ENCODE measurements at places on chromosomes 3 and 15. TPM values are rescaled to one million over a fixed set of nuclear protein-coding genes. Genes with fewer than 3 reads are reported as not detected.

DNA sequence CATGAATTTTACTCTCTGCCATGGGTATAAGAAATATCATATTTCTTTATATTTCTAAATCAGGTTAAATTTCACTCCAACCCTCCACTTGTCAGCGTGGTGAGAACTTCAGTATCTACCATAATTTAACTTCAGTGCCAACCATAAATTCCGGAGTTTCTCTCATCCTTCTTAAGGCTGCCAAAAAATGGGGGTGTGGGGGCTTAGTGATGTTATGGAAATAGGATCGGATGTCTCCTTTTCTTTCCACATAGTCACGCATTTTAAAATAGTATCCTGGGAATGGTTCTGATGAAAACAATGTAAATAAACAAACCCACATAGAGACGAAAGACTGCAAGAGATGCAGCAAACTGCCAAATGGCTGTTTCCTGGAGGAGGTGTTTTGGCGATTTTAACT is 12.9 kb upstream of the FAM3D start:
- DNase-seq, result no peak

CCR4 gene
- total RNA-seq, result not detected

DNA sequence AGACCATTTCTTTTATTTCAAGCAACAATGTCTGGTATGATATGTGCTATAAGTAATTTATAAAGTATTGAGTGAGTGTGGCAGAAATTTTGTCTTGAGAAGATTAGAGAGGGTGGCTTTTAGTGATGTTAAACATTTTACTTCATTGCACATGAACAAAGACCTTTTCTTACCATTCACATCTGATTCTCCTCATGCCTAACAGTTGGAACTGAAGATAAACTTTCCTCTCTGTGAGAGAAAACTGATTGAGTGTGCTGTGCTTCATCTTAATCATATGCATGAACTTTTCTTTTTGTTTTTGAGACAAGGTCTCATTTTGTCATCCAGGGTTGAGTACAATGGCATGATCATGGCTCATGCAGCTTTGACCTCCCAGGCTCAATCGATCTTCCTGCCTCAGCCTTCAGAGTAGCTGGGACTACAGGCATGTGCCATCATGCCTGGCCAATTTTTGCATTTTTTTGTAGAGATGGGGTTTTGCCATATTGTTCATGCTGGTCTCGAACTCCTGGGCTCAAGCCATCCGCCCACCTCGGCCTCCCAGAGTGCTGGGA is 377.7 kb upstream of the GOLIM4 start:
- DNase-seq, result no peak

DNA sequence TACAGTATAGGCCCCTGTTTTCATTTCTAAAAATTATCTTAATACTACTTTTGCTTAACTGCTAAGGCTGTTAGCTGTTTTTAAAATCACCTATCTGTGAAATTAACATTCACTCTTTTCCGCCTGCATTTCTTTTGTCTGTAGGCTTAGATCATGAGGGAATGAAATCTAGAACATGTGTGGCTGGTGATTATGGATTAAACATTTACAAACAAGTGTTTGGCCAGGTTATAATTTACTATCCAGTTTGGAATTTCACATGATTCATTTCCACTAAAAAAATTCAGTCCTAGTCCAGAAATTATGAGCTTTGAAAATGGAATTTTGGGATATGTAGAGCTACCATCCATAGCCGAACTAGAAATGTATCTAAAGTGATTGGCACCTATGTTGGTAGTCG is 39.1 kb downstream of the GOLM2 start:
- peak; percentile 22 for DNase-seq

GRCh38 chr15:72199721-72200212 is 2.2 kb upstream of the GRAMD2A start:
- no peak for DNase-seq

P2RY1 gene
- 0.06 TPM for total RNA-seq

- no peak for DNase-seq
Observed at GRCh38 chr3:149575213-149575960, 82.4 kb downstream of the WWTR1 start.

- no peak for DNase-seq
Observed at GRCh38 chr3:23807424-23808015, 1.8 kb downstream of the UBE2E1 start.

DNA sequence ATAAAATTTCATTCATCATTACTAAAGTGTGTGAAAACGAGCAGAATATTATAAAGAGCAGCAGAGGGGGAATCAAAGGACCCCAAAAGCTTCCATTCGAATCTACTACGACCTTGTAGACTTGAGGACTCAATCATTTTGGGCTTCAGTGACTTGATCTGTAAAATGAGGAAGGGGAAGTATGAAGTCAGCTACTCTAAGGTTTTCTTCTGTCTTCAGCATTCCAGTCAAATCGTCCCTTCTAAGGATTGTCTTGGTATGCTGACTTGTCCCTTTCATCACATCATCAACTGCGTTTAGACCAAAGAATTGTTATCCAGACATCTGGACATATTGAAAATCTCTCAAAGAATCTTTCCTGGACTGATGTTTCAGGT is 44.8 kb downstream of the PLD1 start:
- DNase-seq, result no peak

RYR3 gene
- total RNA-seq, result 0.75 TPM

- no peak for DNase-seq
Observed at GRCh38 chr15:38864122-38864521, 299.5 kb upstream of the RASGRP1 start.

ERICH6 gene
- not detected for total RNA-seq

DNA sequence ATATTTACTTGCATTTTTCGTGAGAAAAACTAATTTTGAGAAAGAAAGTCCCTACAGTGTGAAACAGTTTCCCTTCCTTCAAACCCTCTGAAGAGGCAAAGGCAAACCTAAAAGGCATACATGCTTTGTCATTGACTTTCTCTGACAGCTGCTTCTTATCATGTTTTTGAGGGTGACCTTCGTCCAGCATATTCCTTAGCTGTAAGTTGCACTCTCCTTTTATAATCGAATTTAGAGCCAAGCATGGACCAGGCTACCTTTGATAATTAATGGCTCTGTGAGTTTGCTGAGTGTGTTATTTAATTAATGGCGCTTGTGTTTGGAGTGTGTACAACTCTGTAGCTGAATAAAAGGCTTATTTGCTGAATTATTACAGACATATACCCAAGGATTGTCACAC is 684.2 kb upstream of the CFAP20DC start:
- no peak for DNase-seq

DNA sequence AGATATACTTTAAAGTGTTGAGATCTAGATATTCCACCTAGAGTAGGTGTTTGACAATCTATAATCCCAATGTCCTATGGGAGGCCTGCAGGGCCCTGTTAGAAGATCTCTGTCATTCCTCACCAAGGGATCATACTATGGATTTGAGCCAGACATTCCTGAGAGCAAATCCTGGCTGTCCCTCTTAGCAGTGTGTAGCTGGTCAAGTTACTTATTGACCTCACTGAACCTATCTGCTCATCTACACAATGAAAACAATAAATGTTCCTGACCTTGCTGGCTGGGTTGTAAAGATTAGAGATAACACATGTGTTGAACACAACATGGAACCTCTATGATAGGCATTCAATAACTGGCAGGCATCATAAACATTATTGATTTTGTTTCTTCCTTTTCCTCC is 265.6 kb upstream of the ATP11B start:
- DNase-seq, result peak; percentile 35

GRCh38 chr15:87387766-87388165 is 868.8 kb downstream of the NTRK3 start:
- no peak for DNase-seq

- no peak for DNase-seq
Observed at GRCh38 chr3:195609229-195609628, 25.5 kb upstream of the APOD start.

- DNase-seq, result peak; percentile 42
Observed at GRCh38 chr3:41418961-41419691, 219.8 kb downstream of the CTNNB1 start.

DNA sequence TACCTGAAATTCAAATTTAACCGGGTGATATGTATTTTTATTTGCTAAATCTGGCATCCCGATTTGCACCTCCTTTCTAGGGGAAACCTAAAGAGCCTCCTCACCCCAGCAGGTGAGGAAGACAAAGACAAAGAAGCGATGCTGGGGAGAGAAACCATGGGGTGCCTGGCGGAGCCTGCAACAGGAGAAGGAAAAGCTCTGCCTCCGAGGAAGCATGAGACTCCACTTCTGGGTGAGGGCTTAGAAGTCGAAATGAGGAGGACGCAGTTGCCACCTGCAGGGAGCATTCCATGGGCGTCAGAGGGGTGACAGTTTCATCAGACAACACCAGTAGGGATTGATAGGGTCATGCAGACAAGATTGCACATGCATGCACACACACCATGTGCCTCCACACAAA is 30.5 kb upstream of the LYZL4 start:
- no peak for DNase-seq

GRCh38 chr3:187236962-187237361 is 39.7 kb downstream of the RTP1 start:
- DNase-seq, result no peak

DNA sequence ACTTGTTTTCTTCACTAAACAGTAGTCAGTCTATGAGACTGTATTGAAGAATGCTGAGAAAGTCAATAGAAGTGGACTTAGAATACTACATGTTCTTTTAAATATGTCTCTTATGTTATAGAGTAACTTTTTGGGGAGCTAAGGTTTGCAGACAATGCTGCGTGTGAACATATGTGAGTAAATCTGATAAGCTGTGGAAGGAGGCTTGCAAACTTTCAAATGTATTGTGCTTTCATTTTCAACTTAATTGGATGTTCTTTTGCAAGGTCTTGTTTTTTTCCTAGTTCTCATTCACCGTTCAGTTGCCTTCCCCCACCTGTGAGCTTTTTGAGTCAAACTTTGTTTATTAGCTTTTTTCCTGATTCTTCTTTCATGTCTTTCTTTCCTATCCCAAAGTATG is 176.2 kb downstream of the LPP start:
- no peak for DNase-seq

DNA sequence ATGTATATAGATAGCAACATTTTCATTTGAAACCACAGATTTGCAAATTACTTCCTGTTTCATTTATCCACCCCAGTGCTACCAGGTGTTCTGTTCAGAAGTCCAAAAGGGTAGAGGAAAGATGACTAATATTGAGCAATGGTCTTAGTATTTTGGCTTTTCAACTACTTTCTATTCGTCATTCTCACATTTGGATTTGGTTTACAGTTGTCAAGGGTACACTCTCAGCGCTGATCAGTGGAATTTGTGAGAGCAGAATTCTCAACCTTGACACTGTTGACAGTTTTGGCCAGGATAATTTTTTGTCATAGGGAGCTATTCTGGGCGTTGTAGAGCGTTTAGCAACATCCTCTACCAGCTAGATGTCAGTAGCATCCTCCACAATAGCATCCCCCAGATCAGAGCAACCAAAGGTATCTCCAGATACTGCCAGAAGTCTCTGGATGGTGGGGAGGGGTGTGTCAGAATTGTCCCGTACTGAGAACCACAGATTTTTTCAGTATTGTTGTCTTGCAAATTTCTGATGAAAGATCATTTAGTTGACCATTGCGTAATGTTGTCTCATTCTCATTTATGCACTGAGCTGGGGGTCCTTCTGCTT is 4.2 kb downstream of the HMCES start:
- DNase-seq, result no peak

SLC24A5 gene
- not detected for total RNA-seq

DNA sequence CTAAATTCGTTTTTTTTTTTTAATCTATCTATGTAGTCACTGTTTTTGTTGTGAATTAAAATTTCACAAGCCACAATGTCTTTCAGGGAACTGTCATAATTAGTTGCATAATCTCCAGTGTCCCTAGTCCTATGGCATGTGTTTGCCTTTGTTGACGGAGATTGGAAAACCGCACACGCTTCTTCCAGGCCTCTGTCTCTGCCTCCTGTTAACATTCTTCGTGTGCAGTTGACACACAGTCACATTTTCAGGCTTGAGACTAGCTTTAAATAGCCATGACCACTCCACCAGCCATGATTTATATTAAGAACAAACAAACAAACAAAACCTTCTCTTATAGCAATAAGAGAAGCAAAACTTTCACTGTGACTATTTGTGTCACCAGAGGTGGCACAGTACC is 139.8 kb downstream of the DUT start:
- DNase-seq, result no peak

GRCh38 chr15:39432026-39432425 is 148.9 kb upstream of the THBS1 start:
- DNase-seq, result no peak

DNA sequence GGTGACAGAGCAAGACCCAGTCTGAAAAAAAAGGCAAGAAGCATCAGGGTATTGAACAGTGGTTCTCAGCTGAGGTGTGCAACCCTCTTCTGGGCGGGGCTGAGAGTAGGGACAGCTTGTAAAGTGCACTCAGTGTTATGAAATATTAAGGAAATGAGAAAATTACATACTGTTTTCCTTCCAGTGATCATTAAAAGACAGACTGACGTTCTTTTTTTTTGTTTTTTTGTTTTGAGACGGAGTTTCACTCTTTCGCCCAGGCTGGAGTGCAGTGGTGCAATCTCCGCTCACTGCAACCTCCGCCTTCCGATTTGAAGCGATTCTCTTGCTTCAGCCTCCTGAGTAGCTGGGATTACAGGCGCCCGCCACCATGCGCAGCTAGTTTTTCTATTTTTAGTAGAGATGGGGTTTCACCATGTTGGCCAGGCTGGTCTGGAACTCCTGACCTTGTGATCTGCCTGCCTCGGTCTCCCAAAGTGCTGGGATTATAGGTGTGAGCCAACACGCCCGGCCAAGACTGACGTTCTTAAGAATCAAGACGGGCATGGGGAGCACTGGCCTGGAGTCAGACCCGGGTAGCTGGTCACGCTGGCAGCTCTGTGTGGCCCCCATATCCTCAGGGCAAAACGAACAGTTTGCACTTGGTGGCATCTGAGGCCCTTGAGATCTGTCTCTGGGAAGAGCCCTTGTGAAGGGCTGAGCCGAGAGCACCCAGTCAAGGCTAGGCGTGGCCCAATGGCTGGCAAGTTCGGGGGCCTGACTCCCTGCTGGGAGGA is 11.4 kb downstream of the MAN2A2 start:
- DNase-seq, result no peak

Measured in epithelial cell of proximal tubule (primary cell).